T1000 (cell line): ENCODE measurements at places on chromosomes 12 and 14.

GRCh38 chr12:7017870-7018349 is 366 bp downstream of the LPCAT3 start:
- DNase-seq: no peak

GRCh38 chr12:120413901-120414695 is 23.8 kb upstream of the COX6A1 start:
- DNase-seq: no peak

GRCh38 chr12:12663644-12664294 is 32.2 kb downstream of the GPR19 start:
- no peak for DNase-seq

- no peak for DNase-seq
These were observed 568.7 kb downstream of the MED13L start for GRCh38 chr12:115708801-115709200.

GRCh38 chr14:55713486-55713885 is 133.5 kb downstream of the KTN1 start:
- DNase-seq: no peak

DNA sequence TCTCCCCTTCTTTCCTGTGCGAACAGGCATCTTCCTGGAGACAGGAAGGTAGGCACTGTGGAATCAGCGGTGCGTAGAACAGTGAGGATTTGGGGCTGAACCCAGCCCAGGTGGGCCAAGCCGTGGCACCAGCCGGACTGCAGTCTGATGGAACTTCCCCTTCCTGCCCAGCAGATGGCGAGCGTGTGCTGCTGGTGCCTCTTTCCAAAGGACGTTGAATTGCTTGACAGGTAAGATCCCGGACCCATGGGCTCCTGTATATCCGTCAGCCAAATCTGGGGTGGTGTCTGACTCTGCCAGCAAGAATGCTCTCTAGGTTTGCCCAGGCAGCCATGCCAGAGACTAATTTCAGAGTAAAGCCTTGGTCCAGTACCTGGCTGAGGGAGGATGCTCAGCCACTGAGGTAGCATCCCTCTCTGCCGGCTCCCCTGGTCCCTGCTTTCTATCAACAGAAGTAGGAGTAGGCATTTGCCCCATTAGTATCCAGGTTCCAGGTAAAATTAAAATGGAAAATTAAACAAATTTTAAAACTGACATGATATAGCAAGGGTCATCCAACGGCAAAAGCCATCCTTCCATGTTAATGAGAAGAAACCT is 21.1 kb upstream of the KCNA5 start:
- no peak for DNase-seq

GRCh38 chr14:32311294-32312009 is 17.6 kb upstream of the AKAP6 start:
- DNase-seq: no peak

DNA sequence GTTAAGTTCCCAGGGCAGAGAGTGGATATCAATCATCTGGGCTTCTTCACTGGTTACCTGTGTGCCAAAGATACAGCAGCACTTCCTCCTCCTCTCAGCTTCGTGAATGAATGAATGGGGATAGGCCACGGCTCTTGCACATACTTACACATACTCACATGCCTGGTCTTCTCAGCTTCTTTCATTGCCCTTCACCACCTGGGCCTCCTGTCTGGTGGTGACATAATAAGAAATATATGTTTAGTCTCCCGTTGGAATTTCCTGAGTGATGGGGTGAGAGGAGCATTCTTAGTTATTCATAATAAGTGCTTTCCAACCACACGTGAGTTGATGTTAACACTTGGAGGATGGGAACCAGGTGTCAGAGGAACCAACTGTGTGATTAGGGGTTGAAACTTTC is 268.1 kb upstream of the RMST start:
- DNase-seq: no peak

DNA sequence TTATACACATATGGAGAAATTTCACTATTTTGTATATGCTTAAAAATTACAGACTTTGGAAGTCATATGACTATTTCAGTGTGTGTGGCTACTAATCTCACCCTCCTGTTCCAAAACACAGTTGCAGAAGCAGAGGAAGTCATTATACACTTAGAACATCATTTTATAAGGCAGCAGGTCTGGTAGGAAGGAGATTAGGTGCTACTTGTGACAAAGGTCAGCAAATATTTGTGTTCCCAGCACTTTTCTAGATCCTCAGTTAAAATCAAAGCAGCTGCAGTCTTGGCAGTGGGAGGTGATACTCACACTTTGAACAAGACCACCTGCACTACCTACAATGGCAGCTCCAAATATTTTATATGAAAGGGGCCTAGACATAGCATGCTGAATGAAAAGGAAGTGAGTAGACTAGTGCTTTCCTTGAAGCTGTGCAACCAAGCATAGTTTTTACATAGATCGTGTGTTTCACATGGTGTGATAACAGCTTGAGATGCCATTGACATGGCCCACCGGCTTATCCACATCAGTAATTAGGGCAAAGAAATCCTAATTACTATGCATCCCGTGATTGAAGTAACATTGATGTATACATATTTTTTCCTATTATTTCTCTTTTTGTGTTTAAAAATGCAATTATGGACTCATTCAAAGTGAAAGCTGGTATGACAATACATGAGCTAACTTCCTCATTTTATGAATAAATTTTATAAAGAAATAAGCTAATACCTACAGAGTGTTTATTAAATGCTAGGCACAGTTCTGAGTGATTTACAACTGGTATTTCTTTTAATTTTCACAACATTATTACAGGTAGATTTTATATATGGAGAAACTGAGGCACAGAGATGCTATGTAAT is 5.3 kb downstream of the GYS2 start:
- DNase-seq: no peak

- no peak for DNase-seq
These were observed 756 bp downstream of the RNASE7 start for GRCh38 chr14:21042918-21043317.

DNA sequence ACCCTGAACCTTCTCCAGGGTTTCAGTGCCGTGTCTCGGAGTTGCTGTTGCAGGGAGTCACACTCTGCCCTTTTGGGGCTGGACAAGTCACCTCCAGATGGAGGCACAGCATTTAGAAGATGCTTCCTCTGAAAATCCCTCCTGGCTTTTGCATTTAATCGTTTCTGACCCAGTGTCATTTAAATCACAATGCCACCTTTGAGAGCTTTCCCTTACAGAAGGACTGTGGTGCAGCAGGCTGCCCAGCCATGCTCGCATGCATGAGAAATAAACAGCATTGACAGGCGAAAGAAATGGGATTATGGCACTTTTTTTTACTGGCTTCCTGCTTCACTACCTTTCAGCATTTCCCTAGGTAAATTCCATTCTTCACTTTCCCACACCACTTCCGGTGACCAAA is 113.4 kb upstream of the DYRK2 start:
- no peak for DNase-seq

GRCh38 chr12:68007033-68007432 is 17.8 kb downstream of the IFNG-AS1 start:
- DNase-seq: no peak
